ENCODE measurements at places on chromosomes 11 and 22. TPM values are rescaled to one million over a fixed set of nuclear protein-coding genes. Genes with fewer than 3 reads are reported as not detected.

The ACR gene
- total RNA-seq, result 4.9 TPM

The MUC6 gene
- not detected for total RNA-seq

The OR10G8 gene
- not detected for total RNA-seq

The CASP4 gene
- 77.4 TPM for total RNA-seq

The CDKN1C gene
- total RNA-seq, result 9.0 TPM

The CCND1 gene
- 336 TPM for total RNA-seq

The F2 gene
- not detected for total RNA-seq

The PNPLA5 gene
- total RNA-seq, result not detected

The CCDC87 gene
- 0.28 TPM for total RNA-seq

The FOLR1 gene
- total RNA-seq, result not detected

The OR2AG1 gene
- total RNA-seq, result not detected

The SAAL1 gene
- total RNA-seq, result 24.2 TPM

The OR8G1 gene
- not detected for total RNA-seq

The FAM180B gene
- not detected for total RNA-seq

The MPZL2 gene
- total RNA-seq, result 49.5 TPM

The NDUFS8 gene
- total RNA-seq, result 150 TPM

The TMEM218 gene
- total RNA-seq, result 23.8 TPM

The P2RX3 gene
- not detected for total RNA-seq

The LIPT2 gene
- total RNA-seq, result 1.7 TPM

The CHADL gene
- total RNA-seq, result 2.1 TPM

The RRM1 gene
- total RNA-seq, result 112 TPM

The NFRKB gene
- total RNA-seq, result 30.6 TPM

The BTG4 gene
- not detected for total RNA-seq

The TRIM29 gene
- total RNA-seq, result not detected

The SLC1A2 gene
- total RNA-seq, result not detected

The LRP4 gene
- total RNA-seq, result 3.8 TPM

The KCNK4 gene
- total RNA-seq, result 0.44 TPM

The SCGB1D1 gene
- total RNA-seq, result not detected

The NUP98 gene
- 80.8 TPM for total RNA-seq

The FOLR2 gene
- total RNA-seq, result not detected

The APOL5 gene
- total RNA-seq, result not detected

The OR52H1 gene
- total RNA-seq, result not detected

All from endothelial cell of umbilical vein (primary cell).